Right cardiac atrium (tissue), 5 donors: ENCODE measurements at places on chromosomes 3 and 15.

GRCh38 chr3:190088890-190089289 lies 31.8 kb downstream of the P3H2 start:
- DNase-seq: no peak

DNA sequence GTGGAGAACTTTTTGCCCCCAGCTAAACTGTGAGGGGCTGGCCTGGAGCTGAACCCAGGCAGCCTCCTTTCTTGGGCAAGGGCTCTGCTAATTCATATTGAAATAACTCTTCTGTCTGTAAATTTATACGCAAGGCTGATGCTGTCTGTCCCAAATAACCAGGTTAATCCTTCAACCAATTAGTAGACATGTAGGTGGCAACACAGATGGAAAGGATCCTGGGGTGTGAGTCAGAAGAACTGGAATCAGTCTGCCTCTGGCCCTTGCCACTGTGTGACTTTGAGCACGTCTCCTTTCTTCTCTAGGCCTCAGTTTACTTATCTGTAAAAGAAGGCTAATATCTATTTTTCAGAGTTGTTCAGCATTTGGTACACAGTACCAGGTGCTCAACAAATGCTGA lies 48.3 kb upstream of the IREB2 start:
- no peak for DNase-seq

DNA sequence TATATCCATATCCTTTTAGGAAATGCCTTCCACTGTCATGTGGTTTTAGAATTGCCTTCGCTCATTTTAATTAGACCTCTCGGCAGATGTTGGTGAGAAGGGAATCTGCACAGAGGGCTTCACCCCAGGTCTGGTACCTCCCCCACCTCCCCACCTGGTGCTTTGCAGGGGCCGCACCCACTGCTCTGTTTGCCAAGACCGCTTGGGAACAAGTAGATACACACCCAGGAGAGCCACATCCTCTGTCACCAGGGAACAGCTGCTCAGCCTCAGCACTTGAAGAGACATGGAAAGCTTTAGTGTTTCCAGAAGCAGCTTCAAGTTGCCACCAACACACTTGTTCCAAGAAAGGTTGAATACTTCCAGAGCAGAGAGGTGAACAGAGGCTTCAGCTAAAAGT lies 21.8 kb downstream of the LRRC31 start:
- no peak for DNase-seq

- DNase-seq: no peak
These were observed 88.7 kb upstream of the CDAN1 start for GRCh38 chr15:42825599-42825998.
